ENCODE measurements at places on chromosomes 13 and 19.

DNA sequence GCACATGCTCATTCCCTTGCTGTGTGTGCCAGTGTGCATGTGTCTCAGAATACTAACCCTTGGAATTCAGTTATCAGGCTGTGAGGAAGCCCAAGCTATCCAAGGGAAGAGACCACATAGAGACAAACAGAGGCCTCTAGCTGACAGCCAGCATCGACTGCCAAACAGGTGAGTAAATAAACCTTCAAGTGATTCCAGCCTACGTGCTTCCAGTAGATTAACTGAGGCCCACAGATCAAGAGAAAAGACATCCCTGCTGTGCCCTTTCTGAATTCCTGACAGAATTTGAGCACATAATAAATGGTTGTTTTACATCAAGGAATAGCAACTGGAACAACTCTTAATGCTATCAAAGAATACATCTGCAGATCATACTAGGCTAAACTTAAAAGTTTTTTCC lies 17.5 kb downstream of the ZC3H13 start:
- DNase-seq = no peak

DNA sequence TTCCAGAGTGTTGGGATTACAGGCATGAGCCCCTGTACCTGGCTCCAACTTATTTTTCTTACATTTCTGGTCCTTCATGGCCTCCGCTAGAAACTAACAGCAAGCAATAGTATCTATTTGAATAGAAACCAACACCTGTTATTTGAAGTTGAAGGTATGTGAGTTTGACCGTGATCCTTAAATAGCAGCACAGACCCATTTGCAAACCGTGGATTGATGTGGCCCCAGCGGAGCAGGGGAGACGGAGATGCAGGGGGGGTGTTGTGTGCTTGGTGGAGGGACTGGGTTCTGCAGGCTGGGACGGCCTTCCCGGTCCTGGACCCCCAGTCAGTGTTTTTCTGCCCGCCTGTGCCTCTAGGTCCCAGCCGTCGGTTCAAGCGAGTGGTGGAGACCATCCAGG lies 16.9 kb downstream of the TMEM150B start:
- DNase-seq = no peak

GRCh38 chr19:1904860-1905109 lies 414 bp upstream of the ADAT3 start:
- no peak for DNase-seq

DNA sequence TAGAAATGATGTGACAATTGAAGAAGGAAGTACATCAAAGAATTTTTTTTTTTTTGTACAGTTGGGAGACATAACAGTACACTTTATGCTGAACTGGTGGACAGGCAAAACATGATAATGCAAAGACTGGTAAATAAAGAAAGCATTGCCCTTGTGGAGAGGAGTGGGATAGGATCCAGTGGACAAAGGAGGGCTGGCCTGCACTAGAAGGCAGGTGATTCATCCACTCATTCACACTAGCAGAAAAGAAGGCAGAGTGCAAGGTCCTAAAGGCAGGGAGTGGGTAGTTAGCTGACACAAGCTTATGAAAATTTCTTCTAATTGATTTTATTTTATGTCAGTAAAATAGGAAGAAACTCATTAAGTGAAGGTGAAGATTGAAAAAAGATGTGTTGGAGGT lies 17.6 kb upstream of the NALCN start:
- DNase-seq = no peak

GRCh38 chr19:55341595-55342531 lies 2.2 kb downstream of the KMT5C start:
- no peak for DNase-seq

DNA sequence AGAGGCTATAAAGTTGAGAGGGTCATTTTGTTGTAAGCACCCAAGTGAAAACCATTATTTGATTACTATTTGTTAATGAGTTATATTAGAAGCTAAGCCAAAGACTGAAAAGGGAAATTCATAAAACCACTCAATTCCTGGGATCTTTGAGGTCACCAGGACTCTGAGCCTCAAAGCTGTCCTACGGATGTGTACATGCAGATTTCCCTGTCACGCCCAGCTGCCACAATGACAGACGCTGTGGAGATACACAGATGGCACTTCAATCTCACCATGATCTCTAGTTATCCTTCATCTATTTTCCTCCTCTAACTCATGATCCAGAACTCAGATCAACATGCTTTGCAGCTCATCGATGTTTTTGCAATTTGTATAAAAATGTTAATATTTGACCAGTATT lies 403.5 kb upstream of the MIR17HG start:
- no peak for DNase-seq

DNA sequence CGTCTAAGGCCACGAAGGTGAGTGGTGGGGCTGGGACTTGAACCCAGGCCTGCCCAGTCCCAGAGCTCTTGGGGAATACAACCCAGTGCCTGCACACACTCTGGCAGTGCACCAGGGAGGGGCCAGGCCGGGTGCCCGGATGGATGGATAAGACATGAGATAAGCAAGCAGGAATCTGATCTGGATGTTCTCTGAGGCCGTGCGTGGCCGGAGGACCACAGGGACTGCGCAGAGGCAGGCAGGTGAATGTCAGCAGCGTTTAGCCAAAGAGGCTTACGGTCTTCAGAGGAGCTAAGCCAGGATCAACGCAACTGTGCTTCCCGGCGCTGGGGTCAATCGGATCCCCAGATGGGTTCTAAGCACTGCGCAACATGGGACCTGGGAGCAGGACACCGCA lies 1.5 kb downstream of the ZNF787 start:
- no peak for DNase-seq

DNA sequence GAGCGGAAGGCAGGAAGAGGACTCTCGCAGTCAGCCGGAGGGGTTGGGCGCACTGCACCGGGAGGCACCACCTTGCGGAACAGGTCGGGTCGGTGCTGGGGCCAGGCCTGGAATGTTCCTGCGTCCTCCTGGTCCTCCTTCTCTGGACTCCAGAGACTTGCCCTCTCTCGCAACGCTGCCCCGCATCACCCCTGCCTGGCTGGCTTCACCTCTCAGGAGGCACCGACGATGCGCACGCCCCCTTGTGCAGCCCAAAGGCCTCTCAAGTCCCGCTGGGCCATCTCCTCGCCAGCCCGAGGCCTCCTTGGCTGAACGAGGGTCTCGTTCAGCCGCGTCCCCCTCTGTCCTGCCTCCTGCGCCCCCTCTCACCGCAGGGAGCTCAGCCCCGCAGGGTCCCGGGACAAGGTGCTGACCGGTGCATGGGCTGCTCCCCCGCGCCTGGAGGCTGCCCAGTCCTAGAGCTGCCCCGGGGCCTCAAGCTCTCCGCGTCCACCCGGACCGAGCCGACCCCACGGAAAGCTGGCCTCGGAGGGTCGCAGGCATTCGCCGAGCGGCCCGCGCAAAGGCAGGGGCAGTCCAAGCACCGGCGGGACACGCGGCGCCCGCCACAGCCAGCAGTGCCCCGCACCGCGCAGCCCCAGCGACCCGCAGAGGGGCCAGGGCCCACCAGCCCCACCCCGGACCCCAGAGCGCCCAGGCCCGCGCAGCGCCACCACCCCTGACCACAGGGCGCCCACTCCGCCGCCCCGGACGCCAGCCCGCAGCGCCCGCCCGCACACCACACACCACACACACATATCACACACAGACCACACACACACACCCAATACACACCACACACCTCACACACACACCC lies 133.8 kb downstream of the CRYL1 start:
- DNase-seq = no peak

DNA sequence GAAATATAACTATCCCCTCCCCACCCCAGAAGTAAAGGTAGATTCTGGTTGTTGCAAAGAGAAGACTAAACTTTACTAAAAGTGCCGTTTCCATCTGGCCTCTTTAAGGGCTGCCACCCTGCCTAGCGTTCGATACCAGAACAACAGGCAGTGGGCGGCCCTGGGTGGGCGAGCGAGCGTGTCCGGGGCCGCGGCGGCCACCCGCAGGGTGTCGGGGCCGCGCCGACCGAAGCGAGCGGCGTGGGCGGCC lies 2.6 kb downstream of the FGF9 start:
- no peak for DNase-seq

DNA sequence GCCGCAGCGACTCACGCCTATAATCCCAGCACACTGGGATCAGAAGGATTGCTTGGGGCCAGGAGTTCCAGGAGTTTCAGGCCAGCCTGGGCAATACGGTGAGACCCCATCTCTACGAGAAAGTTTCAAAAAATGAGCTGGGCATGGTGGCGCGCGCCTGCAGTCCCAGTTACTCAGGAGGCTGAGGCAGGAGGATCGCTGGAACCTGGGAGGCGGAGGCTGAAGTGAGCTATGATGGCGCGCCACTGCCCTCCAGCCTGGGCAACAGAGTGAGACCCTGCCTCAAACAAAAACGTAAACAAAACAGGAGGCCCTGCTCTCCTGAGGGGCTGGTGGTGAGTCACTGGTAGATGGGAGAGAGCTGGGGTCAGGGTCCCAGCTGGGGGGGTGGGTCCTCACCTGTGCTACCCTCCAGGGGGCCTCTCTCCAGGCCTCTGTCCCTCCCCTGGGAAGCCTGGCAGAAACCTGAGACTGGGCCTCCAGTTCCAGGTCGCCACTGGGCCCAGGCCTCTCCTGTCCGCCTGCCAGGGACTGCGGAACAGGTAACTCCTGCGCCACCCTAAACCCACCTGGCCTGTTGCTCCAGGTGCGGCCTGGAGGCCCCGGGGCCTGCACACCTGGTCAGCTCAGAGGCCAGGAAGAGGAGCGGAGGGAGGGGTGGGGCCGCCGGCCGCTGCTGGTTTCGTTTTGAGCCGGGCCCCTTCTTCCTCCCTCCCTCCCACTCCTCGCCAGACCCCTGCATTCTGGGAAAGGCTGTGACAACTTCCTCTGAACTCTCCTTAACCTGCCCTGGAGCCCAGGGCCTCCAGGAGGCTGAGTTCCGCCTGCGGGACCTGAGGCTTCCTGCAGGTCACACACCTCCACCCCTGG lies 17.2 kb upstream of the ZBTB7A start:
- DNase-seq = no peak

GRCh38 chr19:1651568-1652291 lies 685 bp downstream of the TCF3 start:
- peak; percentile 21 for DNase-seq

DNA sequence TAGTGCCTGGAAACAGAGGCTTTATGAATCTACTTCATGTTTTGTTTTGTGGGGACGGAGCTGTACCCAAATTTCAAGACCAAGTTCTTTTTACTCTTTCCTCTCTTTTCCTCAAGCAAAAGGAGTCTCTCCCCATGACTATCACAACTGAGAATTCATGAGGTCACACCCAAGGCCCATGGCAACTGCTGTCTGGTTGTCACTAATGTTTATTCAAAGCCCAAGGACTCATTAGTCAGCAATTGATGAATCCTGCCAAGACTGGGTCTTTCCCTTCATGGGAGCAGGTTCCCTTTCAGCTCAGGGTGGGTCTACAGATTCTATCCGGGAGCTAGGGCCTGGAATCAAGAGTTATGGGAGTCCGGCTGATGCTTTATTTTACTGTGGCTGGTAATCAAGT lies 441.5 kb upstream of the PCDH20 start:
- no peak for DNase-seq

DNA sequence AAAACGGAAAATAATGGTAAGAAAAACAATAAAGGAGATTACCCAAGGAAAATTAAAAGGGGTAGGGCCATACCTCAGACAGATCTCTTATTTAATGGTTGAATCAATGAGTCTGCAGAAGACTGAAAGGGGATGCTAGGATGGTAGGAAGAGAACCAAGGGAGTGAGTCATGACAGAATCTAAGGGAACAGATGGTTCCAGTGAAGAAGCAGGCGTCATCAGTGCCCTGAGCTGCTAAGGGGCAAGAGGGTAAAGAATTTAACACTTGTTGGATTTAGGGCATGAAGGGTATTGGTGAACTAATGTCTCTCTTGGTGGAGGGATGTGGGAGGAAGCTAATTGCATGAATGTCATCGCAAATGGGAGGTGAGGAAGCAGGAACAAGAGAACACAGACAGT lies 329.2 kb upstream of the TSHZ3 start:
- no peak for DNase-seq

DNA sequence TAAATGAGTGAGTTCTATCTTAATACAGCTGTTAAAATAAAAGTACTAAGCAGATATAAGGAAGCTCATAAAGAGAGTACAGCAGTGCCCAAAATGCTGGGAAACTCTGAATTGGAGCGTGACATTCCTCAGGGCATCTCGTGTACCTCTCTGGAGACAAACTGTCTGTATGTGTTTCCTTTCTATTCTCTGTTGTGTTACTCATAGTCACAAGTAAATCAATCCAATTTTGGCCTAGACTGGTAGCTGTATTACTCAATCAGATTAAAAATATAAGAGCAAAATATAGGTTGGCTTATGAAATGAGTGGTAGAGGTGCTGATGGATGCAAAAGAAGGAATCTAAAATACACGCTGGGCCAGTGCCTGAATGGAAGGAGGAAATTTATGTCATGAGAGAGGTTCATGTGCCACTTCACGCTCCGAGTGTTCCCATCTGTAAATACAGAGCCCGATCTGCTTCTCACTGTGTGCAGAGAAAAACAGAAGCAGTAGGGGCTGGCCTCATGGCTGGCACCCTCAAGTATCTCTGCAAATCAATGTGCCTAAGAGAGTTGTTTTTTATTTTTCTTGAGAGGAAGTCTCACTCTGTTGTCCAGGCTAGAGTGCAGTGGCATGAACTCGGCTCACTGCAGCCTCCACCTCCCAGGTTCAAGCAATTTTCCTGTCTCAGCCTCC lies 58.7 kb upstream of the RGCC start:
- DNase-seq = no peak

GRCh38 chr13:87676254-87677042 lies 5.3 kb downstream of the SLITRK5 start:
- DNase-seq = no peak

GRCh38 chr13:77291774-77292173 lies 35.1 kb downstream of the MYCBP2 start:
- DNase-seq = no peak

DNA sequence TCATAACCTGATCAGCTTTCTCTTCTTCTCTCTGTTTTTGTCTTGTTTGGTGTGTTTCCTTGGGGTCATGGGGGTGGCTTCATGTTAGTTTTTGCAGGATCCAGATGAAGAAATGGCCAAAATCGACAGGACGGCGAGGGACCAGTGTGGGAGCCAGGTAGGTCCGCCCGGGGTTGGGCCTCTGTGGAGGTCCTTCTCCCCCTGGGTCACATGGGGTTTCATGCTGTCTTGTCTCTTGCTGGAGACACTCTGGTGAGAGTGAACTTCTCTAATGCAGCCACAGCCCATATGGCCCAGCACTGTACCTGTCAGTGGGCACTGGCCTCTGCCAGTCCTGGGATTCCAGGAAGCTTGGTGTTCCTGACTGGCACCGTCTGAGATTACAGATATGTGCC lies 1.1 kb downstream of the CCNE1 start:
- DNase-seq = no peak

- no peak for DNase-seq
These were observed 55.7 kb downstream of the TM9SF2 start for GRCh38 chr13:99556867-99557443.

DNA sequence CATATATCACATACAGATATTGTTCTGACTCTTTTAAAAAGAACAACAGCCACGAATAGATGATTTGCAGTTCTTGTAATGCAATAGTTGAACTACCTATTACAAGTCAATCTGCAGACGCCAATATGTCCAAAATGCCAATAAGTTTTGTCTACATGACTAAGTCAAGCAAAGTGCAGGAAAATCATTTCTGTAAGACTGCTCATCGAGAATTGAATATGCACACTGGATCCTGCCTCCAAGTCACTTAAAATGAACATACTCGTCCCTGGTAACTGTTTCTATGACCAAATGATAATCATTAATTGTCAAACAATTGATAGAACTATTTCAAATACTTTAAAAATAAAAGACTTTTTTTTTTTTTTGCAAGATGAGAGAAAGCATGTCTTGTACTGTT lies 375.6 kb downstream of the ITGBL1 start:
- DNase-seq = no peak

All from T-helper 22 cell (primary cell).